ENCODE measurements at places on chromosomes 2 and 18. TPM values are rescaled to one million over a fixed set of nuclear protein-coding genes. Genes with fewer than 3 reads are reported as not detected.

EVX2 gene
- not detected for total RNA-seq

DNA sequence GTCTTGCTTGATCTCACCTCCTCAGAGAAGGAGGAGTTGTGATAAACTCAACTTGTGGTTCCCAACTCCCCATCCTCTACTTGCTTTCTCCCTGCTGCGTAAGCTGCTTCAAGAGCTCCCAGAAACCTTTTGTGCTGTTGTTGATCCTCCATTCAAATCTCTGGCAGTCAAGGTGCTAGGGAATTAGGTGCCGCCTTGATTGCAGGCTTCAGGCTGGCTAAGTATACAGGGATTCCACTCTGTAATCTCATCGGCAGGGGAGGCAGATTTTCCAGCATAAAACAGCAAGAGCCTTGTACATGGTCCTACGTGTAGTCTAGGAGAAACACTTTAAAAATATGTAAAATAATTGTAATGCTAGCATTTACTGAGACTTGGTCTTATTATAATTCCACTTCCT, 116.2 kb upstream of the DDX18 start:
- no peak for DNase-seq

DNA sequence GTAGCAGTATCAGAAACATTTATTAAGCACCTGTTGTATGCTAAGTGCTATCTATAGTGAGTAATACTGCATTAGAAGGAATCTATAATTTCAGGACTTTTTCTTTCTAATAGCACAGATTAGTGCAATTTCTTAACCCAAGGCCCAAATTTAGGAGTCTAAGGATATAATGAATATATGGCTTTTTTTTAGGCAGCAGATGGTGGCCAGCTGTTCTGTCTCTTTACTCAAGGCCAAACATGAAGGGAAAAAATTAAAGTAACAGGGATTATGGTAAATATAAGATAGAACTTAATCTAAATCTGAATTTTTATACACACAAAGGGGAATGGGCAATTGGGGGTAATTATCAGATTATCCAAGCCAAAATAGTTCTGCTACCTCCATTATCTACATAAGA, 230.6 kb upstream of the SP5 start:
- no peak for DNase-seq

GRCh38 chr2:9681427-9681817, 50.6 kb upstream of the YWHAQ start:
- DNase-seq: no peak

DNA sequence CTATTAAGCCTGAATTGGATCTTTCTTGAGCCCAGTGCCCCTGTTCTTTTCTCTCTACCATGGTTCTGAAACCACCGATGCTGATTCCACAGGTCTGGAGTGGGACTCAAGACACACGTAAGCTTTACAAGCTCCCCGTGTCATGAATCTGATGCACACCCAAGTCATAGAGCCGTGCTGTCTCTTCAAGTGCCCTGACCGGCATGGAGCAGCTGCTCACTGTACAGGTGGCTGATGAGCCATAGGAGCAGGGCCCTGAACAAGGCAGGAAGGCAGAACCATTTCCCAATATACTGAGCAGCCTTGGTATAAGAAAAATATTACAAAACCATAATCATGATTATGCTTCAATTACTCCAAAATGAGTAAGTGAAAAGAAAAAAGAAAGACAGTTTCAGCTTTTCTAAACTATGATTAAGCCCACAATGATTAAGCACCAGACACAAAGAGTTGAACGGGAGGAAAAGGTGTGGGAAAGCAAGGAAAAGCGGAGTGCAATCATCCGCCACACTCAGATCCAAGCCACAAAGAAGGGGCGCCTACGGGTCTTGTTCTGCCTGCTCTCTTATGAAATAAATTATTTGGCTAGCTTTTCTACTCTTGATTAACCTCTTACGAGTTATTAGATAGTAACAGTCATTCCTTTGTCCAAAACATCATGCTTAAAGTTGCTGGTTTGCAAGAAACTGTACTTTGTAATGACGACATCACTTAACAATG, 41.7 kb downstream of the NOL10 start:
- DNase-seq: no peak

GRCh38 chr2:16773080-16773713, 107.6 kb upstream of the CYRIA start:
- DNase-seq: peak; percentile 48

- DNase-seq: no peak
These were observed 82.0 kb downstream of the SMAD7 start for GRCh38 chr18:48868468-48869466.

DNA sequence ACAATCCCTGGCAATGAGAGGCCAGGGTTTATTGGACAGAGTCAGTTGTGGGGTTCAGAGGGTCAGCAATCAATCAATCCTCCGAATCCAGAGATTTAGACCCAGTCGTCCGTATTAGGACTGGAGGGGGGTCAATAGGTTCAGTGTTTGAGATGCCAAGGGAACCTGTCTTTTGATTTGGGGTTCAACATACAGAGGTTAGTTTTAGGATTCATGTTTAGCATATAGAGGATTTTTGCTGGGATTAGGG, 292 bp downstream of the GMPPA start:
- no peak for DNase-seq

- DNase-seq: no peak
These were observed 56.2 kb downstream of the EFR3B start for GRCh38 chr2:25098056-25098455.

IL1RL2 gene
- 1.2 TPM for total RNA-seq

GRCh38 chr2:20471148-20471547, 24.3 kb downstream of the RHOB start:
- DNase-seq: no peak

DNA sequence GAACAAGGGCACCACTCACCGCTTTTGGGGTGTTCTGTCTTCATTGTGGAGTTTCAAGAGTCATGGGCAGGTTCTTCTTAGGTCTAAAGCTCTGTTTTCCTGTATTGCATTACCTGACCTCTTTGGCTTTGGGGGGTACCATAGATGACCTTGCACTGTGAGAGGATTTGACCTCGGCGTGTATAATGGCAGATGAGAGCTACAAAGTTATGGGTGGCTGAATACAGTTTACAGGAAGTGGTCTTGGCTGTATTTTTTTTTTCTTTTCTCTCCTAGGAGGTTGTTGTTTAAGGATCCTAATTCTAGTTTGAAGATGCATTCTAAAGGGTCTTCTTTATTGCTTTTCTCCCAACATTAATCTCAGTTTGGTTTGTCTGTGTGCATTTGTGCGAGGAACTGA, 11.5 kb downstream of the GAL3ST2 start:
- DNase-seq: no peak

CD207 gene
- total RNA-seq: not detected

GRCh38 chr2:63545023-63545422, 43.3 kb downstream of the WDPCP start:
- no peak for DNase-seq

COBLL1 gene
- total RNA-seq: 4.0 TPM

GCKR gene
- 0.11 TPM for total RNA-seq

MTA3 gene
- 18.3 TPM for total RNA-seq

GRCh38 chr2:64839844-64840243, 149.4 kb upstream of the SLC1A4 start:
- DNase-seq: peak; percentile 40

All from LHCN-M2 (cell line).